Activated naive CD8-positive, alpha-beta T cell treated with anti-CD3 and anti-CD28 coated beads, Interleukin-2, amount 50 U/mL, for 24 hours (primary cell): ENCODE measurements at places on chromosomes 4 and X.
A peak's percentile ranks its signal among the peaks of the same experiment; 100 is the strongest.

- DNase-seq = no peak
These were observed 187.7 kb downstream of the RAP1GDS1 start for GRCh38 chr4:98448908-98449307.

DNA sequence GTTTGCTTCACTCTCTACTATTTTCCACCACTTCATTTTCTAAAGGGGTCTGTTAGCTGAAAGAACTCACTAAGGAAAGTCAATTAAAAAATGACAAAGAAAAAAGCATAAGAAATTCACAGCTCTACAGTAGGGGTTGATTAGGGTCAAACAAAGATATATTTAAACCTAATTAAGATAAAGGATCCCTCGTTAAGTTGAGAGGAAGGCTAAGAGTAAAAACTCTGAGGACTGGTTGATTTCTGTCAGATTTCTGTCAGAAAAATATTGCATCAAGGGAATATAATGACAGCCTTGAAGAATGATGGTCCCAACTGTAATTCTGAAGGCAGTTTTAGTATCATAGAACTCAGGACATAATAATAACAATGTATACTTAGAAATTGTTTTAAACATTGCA, 218.0 kb downstream of the QDPR start:
- no peak for DNase-seq

- no peak for DNase-seq
These were observed 67.5 kb downstream of the PPEF2 start for GRCh38 chr4:75834772-75835154.

DNA sequence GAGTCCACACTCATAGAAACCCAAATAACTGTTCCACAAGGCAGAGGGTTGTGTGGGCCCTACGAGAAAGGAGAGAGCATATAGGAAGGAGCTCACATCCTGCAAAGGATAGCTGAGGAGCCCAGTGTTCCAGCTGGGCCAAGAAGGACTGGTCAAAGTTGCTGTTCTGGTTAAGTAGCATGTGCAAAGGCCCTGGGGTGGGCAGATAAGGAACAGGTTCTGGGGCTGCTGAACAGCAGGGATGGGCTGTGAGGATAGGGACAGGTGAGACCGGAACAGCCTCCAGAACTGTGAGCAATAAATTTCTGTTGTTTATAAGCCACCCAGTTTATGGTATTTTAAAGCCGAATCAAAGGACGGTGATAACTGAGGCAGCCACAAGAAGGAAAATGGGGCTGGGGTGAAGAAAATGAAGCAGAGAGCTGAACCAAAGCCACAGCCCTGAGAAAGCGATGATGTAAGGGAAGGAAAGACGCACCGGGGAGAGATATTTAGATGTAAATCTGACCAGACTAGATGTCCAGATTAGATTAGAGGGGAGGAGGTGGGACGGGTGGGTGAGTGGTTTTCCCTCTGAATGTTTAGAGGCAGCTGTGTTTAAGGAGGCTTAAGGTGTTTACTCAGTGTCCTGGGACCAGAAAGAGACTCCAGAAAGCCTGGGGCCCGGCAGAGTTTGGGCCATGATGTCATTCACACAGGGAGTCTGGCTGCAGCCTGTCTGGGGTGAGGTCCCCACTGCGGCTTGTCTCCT, 180.8 kb upstream of the BCOR start:
- DNase-seq = peak; percentile 44

GRCh38 chr4:69584135-69584534, 55.3 kb downstream of the UGT2A2 start:
- no peak for DNase-seq

DNA sequence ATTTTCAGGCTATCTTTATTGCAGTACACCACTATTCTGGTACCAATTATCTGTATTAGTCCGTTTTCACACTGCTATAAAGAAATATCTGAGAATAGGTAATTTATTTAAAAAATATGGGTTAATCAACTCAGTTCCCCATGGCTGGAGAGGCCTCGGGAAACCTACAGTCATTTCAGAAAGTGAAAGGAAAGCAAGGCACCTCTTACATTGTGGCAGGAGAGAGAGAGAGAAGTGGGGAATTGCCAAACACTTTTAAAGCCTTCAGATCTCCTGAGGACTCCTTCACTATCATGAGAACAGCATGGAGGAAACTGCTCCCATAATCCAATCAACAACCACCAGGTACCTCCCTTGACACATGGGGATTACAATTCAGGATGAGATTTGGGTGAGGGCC, 54.7 kb downstream of the AMER1 start:
- DNase-seq = no peak

- DNase-seq = no peak
These were observed 161.3 kb upstream of the USP38 start for GRCh38 chr4:143023239-143023918.

DNA sequence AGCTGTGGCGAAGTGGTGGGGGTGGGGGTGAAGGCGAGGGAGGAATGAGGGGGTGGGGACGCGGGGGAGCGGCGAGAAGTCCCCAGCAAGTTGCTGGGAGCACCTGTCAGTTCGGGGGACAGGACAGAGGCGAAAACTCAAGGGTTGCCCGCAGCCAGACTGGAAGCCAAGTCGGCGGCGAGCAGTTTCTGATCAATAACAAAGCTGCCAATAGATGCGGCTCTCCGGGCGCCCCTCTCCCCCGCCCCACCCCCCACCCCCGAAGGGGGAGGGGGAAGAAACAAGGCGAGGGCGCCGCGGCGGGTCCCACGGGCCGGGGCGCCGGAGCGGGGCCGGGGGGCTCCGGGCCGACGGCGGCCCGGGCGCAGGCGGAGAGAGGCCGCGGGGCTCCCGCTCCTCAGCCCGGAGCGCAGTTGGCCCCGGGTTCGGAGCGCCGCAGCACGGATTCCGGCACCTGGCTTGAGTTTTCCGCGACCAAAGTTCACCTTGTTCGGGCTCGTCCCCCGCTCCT, 379 bp downstream of the PDGFC start:
- DNase-seq = no peak

- DNase-seq = no peak
These were observed 1.3 kb upstream of the TMEM154 start for GRCh38 chr4:152680988-152681603.

DNA sequence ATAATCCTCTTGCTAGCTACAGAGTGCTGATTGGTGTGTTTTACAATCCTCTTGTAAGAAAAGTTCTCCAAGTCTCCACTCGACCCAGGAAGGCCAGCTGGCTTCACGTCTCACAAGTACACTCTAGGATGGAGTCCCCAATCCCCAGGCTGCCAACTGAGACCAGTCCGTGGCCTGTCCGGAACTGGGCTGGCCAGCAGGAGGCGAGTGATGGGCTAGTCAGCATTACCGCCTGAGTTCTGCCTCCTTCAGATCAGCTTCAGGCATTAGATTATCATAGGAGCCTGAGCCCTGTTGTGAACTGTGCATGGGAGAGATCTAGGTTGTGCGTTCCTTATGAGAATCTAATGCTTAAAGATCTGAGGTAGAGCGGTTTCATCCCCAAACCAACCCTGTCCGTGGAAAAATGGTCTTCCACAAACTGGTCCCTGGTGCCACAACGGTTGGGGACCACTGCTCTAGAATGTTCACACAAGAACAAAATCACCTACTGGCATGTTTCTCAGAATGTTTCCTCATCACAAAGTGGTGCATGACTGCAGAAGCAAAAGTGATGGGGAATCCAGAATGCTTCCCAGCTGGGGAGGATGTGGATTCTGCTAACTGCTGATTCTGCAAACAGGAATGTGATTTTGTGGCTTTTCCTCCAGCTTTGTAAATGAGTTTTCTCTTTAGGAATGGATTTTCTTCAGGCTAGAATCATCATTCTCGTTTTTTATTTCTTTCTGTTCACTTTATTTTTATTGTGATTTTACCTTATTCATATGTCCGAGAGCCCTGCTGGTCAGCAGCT, 40.9 kb downstream of the SEPTIN11 start:
- no peak for DNase-seq
